ENCODE measurements at places on chromosomes 6 and 20. TPM values are rescaled to one million over a fixed set of nuclear protein-coding genes. Genes with fewer than 3 reads are reported as not detected.

The SYCP2L gene
- polyA plus RNA-seq = 4.8 TPM

The C2 gene
- polyA plus RNA-seq = 14.7 TPM

The GPANK1 gene
- polyA plus RNA-seq = 19.9 TPM

GRCh38 chr20:25070821-25071473 is 11.0 kb downstream of the VSX1 start:
- no peak for DNase-seq

- DNase-seq = no peak
Measured at GRCh38 chr6:167345348-167345747, 20.5 kb downstream of the TTLL2 start.

DNA sequence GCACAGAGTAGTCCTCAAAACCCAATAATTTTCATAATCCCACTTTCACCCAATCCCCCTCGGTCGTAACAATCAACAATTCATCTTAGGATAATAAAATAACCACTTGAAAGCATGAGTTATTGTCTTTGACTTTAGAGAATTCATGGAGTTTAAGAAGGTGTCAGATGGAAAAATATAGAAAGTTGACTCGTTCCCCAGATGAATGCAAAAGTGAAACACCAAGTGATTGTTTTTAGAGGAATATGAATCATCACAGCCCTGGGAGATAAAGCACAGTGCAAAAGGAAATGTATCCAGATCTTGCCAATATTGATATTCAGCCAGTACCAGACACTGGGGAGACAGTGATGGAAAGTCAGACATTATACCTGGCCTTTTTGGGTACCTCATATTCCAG is 860.5 kb downstream of the DHX35 start:
- DNase-seq = no peak

DNA sequence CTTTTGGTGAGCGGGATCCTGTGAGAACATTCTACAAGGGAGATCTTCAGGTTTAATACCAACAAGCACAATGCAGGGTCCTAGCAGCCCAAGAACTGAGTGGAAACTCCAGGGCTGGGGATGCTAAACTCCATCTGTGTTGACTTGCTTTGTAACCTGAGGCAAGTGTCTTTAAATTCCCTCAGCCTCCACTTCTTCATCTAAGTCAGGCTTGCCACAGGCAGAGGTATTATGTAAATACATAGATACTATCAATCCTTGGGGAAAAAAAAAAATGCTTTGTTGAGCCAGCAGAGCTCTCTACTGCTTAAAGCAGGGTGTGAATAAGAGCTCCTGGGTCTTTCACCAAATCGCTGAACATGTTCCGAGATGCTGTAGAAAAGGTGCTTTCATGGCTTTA is 114.2 kb upstream of the PHACTR1 start:
- DNase-seq = no peak

GRCh38 chr20:34971561-34972235 is 16.0 kb downstream of the MYH7B start:
- DNase-seq = no peak

DNA sequence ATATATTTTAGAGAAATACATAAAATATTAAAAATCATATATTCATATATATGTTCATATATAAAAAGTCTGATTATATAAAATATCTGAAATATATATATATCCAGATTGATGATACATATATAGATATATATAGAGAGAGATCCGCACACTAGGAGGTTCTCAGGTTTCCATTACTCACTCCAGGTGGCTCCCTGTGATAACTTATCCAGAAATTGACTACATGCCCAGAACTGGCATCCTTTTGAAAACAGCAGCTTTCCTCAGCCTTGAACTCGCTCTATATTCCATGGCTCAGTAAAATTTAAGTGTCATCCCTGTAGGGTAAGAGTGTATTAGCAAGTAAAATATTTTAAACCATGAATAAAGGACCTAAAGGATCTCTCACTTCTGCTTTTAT is 206.8 kb downstream of the TINAG start:
- no peak for DNase-seq

- DNase-seq = no peak
Measured at GRCh38 chr6:96923400-96923799, 1.1 kb upstream of the KLHL32 start.

DNA sequence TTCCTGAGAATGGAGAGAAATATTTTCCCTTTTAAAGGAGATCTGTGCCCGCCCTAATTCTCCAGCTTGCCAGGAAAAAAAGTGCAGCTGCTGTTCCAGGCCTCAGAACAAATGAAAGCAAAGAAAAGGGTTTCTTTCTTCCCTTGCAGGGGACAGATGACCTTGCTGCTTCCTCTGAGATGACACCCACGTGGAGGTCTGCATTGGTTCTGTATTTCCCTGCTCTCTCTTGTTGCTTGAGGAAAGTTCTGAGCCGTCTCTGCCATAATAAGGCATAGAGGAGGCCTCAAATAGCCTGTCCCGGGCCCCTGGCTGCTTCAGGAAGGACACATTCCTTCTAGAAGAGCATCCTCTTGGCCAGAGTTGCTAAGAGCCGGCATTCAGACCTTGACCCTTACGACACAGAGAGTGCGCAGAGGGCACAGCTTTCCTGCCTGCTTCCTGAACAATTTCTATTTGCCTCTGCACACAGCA is 501.8 kb upstream of the SULF2 start:
- no peak for DNase-seq

DNA sequence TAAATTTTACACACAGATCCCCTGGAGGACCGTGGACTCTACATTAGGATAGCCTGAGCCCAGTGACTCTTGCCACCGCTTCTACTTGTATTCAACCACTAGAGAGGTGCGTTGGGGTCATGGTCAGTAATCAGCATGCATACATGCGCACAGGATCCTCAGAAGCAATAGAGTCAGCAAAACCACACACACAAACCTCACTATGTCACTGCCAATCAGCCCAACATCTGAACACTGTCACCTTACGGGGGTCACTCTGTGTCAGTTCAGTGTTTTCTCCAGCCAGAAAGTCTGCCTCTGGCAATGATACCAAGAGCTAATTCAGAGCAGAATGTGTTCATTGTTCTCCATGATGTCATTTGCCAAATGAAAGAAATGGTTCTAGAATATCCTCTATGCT is 225.3 kb downstream of the KHDC1L start:
- DNase-seq = no peak

- no peak for DNase-seq
Measured at GRCh38 chr6:53630533-53631226, 34.9 kb downstream of the KLHL31 start.
